ENCODE measurements at places on chromosomes 5 and 9.

GRCh38 chr5:16450163-16450562 lies 15.4 kb downstream of the ZNF622 start:
- no peak for DNase-seq

GRCh38 chr5:163565931-163566608 lies 60.7 kb downstream of the MAT2B start:
- peak; percentile 12 for DNase-seq

DNA sequence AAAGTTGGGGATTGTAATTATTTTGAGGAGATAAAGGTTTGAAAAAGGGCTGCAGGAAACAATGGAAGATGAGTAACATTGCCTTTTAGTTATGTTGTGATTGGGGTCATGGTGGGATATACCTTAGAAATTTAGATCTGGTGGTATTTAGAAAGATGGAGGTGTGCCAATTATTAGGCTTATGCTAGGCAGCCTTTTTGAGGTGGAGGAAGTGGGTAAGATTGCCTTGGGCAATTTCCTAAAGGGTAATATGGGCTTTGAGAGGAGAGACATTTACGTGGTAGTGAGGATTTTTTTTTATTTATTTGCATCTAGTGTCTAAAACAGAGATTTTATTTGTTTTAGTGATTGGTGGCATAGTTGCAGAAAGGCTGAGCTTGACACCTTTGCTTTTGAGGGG lies 10.5 kb downstream of the HSPA4 start:
- DNase-seq = no peak

GRCh38 chr5:72434056-72434780 lies 73.0 kb downstream of the ZNF366 start:
- DNase-seq = no peak

GRCh38 chr5:81751836-81752643 lies 1.1 kb upstream of the SSBP2 start:
- no peak for DNase-seq

GRCh38 chr9:92147030-92147851 lies 32.0 kb upstream of the SPTLC1 start:
- peak; percentile 83 for DNase-seq

GRCh38 chr9:70668751-70669150 lies 254.3 kb upstream of the KLF9 start:
- no peak for DNase-seq

DNA sequence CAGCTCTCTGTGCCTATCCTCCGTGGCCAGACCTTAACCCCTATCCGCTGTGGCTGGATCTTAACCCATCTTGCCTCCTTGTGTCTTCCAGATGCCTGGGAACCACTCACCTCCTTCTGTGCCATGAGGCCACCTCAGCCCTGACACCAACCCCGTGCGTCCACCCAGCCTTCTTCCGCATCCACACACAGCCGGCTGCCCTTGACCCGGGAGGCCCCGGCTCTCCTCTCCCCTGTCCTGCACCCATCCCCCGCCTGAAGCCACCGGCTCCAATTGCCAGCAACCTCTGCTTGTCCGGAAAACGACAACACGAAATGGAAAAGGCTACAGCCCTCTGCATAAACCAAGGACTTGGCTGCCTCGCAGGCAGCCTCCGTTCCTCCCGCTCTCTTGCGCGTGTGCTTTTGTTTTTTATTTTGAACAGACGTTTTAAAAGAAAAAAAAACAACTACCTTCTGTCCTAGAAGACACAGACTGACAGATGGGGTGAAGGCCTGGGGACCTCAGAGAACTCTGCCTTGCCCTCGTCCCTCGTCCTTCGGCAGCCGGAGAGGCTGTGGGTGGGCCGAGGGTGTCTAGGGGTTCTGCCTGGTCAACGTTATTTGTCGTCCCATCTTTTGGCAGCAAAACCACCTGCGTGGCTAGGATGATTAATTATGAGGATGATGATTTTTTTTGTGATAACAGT lies 32.5 kb upstream of the HMCN2 start:
- DNase-seq = no peak

DNA sequence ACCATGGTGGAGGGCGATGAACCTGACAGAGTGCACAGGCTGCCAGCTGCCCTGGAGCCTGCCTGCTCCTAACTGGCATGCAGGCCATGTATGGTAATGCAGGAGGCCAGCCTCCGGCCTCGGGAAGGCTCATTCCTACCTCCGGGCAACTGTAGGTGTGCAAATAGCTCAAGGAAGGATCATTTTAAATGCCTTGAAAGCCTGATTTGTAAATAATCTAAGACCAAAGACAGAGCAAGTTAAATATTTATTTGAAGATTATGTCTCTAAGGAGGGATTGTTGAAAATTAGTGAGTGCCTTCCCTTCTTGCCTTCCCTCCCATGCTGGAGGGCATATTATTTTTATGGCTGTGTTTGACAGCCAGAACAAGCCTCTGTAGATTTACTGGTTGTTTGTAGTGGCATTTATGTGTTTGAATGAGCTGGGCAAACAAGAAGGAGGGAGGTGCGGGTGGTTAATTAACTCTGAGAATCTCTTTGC lies 285.7 kb upstream of the TUT7 start:
- DNase-seq = peak; percentile 59
